ENCODE measurements at places on chromosomes 3 and 15. TPM values are rescaled to one million over a fixed set of nuclear protein-coding genes. Genes with fewer than 3 reads are reported as not detected.
A peak's percentile ranks its signal among the peaks of the same experiment; 100 is the strongest.

GRCh38 chr15:86506401-86506800 lies 426.7 kb downstream of the AGBL1 start:
- DNase-seq = no peak

The SST gene
- total RNA-seq = not detected

DNA sequence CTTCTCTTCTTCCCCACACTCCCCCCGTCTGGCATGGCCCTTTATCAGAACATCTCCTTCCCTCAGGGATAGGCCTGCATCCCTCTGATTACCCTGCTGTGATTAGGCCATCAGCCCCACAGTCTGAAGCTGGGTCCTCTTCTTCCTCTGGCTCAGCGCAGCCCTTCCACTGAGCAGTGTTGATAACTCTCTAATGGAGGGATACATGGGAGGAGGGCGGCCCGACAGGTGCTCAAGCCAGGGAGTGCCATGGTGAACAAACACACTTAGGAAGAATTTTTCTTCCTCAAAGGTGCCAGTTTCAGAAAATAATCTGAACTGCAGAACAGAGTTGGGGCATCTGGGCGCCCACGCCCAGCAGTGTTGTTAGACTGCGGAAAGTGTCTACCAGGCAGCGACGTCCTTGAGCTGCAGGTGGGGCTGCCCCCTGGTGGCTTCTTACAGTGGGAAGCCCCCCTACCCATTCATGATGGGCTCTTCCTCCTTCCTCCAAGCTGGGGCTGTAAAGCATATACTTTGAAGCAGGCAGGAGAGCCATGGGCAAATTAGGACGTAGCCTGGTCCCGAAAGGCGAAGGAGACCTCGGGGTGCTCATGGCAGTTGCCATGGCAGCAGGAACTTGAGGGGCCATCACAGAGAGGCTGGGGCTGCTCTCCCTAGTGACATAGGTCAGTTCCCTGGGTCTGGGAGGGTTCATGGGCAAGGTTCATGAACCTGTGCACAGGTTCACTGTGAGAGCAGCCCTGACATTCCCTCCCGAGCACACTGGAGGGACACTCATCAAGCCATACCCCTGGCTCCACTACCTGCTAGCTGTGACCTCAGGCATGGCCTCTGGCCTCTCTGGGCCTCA lies 33.2 kb upstream of the NR2C2 start:
- no peak for DNase-seq

- no peak for DNase-seq
Measured at GRCh38 chr15:48644467-48644826, 1.1 kb downstream of the FBN1 start.

The SCG5 gene
- total RNA-seq = 2.5 TPM

- peak; percentile 72 for DNase-seq
Measured at GRCh38 chr15:67823314-67824196, 1.8 kb upstream of the SKOR1 start.

GRCh38 chr3:184231671-184232070 lies 2.3 kb downstream of the VWA5B2 start:
- DNase-seq = no peak

All from chondrocyte (in vitro differentiated cells).